ENCODE measurements at places on chromosomes 7 and 10.

- DNase-seq = no peak
Measured at GRCh38 chr10:62225362-62225761, 43.3 kb downstream of the RTKN2 start.

DNA sequence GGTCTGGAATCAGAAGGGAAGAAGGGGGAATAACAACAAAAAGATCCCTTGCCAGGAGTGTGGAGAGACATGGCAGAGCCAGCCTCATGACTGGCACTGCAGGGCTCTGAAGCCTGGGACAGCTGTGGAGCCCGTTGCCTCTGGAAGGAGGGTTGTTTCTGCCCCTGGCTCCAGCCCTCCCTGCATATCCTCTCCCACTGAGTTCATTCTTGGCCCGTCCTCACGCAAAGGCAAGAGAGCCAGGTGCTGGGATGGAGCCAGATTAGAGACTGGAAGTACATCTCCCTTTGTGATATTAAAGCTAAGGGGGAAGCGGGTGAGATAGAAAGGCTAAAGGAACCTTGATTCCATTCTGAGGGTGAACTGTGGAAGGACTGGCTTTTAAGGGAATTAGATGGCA is 141.5 kb upstream of the NPVF start:
- DNase-seq = no peak

GRCh38 chr7:81560708-81561107 is 209.1 kb downstream of the HGF start:
- DNase-seq = no peak

DNA sequence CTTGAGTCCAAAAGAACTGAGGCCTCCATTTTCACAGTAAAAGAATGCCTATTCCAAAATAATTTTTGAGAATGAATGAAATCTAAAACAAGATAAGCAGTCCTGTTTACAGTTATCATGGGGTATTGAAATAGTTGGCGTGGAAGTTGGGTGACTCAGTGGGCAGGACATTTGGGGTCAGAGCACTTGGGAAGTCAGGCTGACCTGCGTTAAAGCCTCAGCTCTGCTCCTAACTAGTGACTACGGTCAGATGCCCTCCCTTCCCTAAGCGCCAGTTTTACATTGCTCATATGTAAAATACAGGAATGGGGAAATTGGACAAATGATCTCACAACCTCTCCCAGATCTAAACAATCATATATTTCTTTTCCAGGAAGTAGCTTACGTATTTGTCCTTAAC is 2.3 kb upstream of the PAPSS2 start:
- DNase-seq = no peak

DNA sequence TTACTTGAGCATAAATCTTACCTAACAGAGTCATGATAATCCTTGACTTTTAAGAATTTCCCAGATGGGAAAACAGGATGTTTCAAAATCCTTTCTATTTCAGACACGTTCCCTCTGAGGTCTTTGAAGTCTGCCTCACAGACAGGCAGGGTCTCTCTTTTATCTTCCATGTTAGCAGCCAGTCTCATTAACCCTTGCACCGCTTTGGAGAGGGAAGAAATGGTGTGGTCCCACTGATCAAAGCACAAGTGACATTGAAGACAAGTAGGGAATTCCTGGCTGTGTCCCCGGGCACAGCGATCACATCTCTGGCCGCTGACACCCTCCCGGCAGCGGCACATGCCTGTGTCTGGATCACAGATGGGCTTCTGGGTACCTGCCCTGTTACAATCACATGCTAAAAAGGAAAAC is 52.7 kb upstream of the LAMB1 start:
- no peak for DNase-seq

DNA sequence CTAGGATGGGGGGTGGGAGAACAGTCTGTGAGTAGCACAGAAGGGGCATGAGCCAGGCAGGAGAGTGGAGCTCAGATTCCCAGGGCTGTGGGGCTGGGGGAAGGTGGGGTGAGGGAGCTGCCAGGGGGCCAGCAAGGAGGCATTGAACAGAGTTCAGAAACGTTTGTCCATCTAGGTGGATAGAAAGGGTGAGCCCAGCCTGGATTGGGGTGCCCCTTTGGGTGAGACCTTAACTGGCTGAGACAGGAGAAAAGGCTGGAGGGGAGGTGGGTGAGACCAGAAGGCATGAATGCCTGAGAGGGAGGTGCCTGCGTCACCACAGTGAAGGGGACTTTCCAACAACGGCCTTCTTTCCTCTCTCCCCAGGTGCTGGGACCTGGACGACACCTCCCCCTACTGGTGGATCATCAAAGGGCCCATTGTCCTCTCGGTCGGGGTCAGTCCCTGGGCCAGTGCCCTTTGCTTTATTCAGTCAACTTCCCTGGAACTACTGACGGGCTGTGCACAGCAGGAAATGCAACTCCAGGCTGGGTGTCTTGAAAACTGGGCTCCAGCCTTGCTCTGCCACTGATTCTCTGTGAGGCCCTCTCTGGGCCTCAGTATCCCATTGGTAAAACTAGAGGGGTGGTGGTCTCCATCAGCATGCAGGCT is 11.0 kb downstream of the GHRHR start:
- DNase-seq = no peak

DNA sequence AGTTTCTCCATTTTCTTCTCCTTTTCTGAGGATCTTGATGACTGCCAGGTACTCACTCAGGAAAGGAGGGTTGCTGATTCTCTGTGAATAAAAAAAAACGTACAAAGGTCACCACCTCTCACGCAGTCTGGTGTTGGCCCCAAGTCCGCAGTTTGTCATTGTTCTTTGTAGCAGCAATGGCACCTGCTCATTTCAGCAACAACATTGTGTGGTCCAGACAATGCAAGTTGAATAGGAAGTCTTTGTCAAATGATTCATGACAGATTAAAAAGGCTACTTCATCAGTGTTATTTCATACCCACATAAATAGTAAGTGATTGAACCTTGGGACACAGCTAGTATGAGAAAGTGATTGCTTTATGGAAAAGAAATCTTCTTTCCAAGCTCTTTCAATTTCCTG is 653.5 kb upstream of the MGMT start:
- no peak for DNase-seq

- DNase-seq = no peak
Measured at GRCh38 chr10:12852687-12853086, 148.8 kb downstream of the CCDC3 start.
